ENCODE measurements at places on chromosomes 16 and 17.

DNA sequence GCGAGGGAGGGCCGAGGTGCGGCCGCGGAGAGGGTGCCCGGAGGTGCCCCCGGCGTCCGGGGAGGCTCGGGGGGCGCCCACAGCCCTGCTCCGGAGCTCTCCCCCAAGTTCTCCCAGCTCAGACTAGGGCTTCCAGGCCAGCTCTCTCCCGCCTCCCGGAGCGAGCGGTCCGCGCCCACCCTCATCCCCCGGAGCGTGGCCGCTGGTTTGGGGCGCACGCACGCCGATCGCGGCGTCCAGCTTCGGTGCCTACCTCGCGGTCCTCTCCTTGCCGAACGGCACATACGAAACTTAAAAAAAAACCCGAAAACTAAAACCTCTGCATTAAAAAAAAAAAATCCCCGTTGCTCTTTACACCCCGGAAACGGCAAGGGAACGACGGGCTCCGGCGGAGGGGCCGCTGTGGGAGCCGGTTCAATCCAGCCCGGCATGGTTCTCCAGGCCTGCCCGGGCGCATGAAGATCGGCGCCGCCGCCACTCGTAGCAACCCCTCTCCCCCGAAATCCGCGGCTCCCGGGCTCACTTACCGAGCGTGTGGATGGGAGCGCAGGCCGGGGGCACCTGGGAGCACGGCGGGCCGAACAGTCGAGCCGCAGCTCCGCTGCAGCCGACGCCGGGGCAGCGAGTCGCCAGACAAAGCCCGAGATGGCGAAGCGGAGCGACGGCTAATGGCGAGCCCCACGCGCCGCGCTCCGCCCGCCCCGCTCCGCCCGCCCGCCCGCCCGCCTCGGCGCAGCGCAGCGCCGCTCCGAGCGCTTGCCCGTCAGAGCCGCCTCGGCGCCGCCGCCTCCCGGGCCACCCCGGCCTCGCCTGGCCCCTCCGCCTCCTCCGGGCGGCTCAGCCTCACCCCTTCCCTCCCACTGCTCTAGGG lies 973 bp upstream of the UBTF start:
- no peak for DNase-seq

GRCh38 chr17:4986951-4987766 lies at the start of gene CAMTA2:
Gene CAMTA2 (minus strand): TSS chr17:4987675. CDS start chr17:4986222, 1,453 bp downstream.
- DNase-seq = peak; percentile 21

GRCh38 chr16:84559311-84559932 lies 55.0 kb upstream of the MEAK7 start:
- DNase-seq = no peak

DNA sequence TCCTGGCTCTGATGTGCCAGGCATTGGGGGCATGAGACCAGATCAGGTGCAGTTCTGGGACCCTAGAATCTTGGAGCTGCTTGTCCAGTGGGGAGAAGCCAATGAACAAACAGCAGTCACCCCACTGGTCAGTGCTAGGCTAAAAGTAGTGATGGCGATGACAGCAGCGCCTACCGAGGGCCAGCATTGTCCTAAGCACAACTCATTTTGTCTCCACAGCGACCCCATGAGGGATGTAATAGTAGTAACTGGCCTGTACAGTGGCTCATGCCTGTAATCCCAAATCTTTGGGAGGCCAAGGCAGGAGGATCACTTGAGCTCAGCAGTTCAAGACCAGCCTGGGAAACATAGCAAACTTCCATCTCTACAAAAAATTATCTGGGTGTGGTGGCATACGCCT lies 6.2 kb downstream of the SMCR8 start:
- no peak for DNase-seq

DNA sequence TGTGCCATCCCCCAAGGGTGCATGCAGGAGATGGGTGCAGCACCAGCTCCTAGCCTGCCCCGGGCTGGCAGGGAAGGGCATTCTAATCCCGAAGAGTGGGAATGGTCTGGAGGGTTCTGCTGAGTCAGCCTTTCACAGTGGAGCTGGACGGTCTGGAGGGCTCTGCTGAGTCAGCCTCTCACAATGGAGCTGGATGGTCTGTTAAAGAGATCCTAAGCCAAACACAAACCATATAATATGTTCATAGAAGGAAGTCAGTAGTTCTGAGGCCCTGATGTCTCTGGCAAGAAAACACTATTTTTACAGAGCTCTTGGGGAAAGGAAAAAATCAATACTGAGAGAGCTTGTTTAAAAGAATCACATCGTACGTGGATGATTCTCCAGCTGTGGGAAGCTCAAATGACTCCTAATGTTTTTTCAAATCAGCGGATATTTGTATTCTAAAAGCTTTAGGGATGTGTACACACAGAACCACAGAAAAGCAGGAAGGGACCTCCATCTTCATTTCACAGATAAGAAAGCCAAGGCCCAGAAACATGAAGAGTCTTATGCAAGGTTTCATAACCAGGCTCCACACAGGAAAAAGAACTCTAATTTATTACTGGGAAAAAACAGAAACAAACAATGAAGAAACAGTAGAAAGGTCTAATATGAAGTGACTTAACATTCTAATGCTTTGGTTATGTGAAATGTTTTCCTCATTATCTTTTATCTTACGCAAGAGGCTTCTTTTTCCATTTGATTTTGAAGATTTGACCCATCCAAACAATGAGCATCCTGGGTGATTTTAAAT lies 176.3 kb downstream of the VPS53 start:
- DNase-seq = no peak

DNA sequence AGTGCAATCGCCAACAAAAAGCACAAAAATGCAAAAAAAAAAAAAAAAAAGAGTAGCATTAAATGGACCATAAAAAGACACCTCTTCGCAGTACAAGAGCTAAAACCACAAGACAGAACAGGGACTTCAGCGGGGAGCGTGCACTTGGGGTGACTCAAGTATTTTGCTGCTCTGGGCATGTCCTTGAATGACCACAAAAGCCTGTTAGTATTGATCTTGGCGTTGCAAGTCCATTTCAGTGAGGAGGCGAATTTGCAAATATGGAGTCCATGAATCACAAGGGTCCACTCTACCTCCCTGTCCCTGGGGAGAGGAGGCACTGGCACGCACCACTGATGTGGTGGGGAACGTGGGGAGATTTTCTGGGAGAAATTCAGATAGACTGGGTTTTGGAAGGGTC lies 78.9 kb downstream of the CNGB1 start:
- DNase-seq = no peak

- DNase-seq = no peak
Measured at GRCh38 chr16:4859900-4860255, 12.6 kb downstream of the UBN1 start.

DNA sequence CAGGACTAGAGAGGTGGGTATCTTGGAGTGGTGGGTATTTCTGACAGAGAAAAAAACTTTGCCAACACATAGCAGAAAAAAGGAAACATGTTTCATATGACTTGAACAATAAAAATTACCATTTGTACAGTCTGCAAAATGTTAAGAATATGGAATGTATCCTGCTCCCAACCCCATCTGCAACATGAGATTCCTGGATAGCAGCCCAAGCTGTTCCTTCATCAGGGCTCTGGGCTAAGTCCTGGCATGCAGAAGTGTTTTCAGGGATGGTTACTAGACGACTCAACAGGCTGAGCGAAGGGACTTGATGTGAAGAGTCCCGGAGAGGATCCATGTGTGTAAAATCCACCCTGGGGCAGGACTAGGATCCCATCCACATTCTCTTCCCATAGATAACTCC lies 121.0 kb upstream of the IRX3 start:
- no peak for DNase-seq

GRCh38 chr17:14959106-14959648 lies 305.9 kb downstream of the PMP22 start:
- no peak for DNase-seq

DNA sequence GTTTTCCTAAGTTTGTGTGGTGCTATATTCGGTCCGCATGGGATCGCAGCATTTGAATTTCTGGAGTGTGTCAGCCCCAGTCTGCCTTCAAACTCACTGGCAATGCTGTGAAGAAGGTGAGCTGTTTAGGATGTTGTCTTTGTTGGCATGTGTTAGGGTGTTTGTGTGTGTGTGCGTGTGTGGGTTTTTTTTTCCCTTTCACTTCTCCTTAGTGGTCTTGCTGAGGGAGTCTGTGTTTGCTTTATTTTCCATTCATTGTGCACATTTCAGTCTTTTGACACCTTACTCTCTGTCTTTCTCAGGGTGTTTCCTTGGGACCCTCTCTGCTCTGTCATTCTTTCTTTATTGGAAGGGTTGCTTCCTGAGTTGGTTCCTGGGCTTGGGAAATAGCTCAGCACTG lies 27.7 kb upstream of the RBFOX1 start:
- no peak for DNase-seq

DNA sequence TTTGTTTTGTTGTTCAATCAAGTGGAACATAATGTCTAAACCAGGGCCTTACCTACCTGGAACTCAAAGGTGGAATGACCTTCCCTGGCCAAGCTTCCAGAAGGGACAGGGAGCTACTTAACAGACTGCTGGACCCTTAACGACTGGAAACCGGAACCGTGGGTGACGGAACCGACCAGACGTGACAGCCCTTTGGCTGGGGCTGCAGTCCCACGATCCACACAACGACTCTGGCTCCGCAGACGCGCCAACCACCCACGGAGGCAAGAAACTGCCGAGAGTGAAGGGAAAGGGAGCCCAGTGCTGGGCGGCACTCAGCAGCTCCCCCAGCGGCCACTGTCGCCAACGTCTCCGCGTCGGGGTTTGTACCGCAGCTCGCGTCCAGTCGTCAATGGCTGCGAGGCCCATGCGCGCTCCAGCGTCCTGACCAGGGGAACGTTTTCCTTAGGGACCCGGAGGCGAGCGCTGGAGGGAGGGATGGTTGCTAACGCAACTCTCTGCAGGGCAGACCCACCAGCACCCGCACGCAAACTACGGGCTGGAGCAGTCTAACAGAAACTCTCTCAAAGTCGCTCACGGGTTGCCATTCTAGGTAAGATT lies 5.5 kb upstream of the KIF22 start:
- DNase-seq = no peak

GRCh38 chr16:24346734-24347133 lies 90.6 kb downstream of the CACNG3 start:
- no peak for DNase-seq

GRCh38 chr17:39606434-39607056 lies 1.2 kb downstream of the NEUROD2 start:
- DNase-seq = no peak

DNA sequence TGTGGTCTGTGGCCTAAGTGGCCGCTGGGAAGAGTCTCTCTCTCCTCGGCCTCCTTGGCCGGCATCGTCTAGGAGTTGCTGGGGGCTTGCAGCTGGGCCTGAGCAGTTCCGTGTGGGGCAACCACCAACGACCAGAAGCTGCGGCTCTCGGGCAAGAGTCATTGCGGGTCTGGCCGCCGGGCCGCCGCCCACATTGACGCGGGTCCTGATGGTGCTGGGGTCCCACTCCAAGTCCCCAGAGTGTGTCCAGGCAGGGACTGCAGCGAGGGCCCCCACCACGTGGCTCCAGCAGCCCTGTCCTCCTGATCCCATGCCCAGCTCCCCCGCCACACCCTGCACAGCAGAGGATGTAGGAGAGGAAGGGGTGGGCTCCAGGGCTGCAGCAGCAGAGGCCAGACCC lies 30.9 kb downstream of the UNKL start:
- no peak for DNase-seq

GRCh38 chr16:85328676-85329058 lies 216.4 kb upstream of the CIBAR2 start:
- no peak for DNase-seq

GRCh38 chr17:6749519-6749918 lies 6.3 kb upstream of the XAF1 start:
- DNase-seq = no peak

- DNase-seq = no peak
Measured at GRCh38 chr17:7893187-7893880, 4.7 kb downstream of the CHD3 start.

- DNase-seq = no peak
Measured at GRCh38 chr16:12601290-12601900, 202.3 kb downstream of the CPPED1 start.

GRCh38 chr17:60327901-60328273 lies 64.0 kb downstream of the USP32 start:
- DNase-seq = no peak
